ENCODE measurements at places on chromosomes 6 and 20. TPM values are rescaled to one million over a fixed set of nuclear protein-coding genes. Genes with fewer than 3 reads are reported as not detected.

The TRIM31 gene
- not detected for total RNA-seq

The MYLK2 gene
- total RNA-seq = under 0.01 TPM

The KIF6 gene
- total RNA-seq = 0.28 TPM

The OR2H2 gene
- not detected for total RNA-seq

The RGS17 gene
- total RNA-seq = 9.3 TPM

Measured in regular cardiac myocyte (primary cell).